ENCODE measurements at places on chromosomes 5 and 9.

DNA sequence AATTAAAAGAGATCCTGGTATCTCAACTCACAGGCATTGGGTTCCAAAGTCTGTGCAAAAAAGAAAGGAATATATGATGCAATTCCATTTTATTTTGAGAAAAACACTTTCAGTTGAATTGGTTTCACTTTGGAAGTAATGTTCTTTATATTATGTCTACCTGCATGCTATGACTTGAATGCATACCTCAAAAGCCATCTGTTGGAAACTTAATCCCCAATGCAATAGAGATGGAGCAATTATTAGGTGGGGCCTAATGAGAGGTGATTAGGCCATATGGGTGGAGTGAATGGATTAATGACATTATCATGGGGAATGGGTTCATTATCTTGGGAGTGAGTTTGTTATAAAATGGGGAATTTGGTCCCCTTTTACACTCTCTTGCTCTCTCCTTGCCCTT is 293.3 kb downstream of the CSNK1G3 start:
- no peak for DNase-seq

- no peak for DNase-seq
Observed at GRCh38 chr5:95962785-95963184, 1.1 kb upstream of the ELL2 start.

DNA sequence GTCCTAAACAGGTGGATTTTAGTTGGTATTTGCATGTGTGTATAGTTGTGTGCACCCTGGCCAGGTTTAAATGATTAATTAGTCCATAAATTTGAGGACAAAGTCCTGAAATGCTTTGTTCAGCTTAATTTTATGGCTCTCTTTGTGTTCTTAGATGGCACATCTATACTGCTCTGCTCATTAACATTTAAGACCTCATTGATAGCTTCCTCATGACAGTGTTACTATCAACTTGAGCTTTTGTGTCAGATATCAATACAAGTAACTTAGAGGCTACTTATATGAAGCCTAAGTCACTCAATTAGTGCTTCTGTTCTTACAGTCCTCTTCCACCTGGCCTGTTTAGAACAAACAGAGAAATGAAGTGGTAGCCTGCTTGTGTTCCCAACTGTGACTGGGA is 240.9 kb downstream of the TRPM3 start:
- no peak for DNase-seq

DNA sequence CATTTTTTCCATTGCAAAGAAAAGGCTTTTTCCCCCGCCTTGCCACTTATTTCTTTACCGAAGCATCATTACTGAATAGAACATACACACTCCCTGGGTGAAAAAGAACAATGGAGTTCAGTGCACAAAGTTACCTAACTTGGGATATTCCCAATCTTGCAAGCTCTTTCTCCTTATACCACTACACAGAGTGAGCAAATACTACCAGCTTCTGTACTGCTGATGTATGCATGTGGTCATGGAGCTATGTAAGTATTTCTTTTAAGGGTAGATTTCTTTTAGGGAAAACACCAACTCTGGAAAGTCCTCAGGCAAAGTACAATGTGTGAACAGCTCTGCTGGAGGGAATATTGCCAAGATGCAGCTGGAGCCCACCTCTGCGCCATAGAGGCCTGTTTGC is 81.1 kb downstream of the AOPEP start:
- no peak for DNase-seq

- no peak for DNase-seq
Observed at GRCh38 chr5:175337680-175338079, 106.3 kb downstream of the DRD1 start.

GRCh38 chr5:178780581-178781498 is 50.4 kb upstream of the ZNF354A start:
- DNase-seq: no peak

Measured in stimulated activated CD4-positive, alpha-beta T cell treated with anti-CD3 and anti-CD28 coated beads, Interleukin-12 subunit alpha, Interleukin-12 subunit beta, amount 100 ng/mL, for 4 hours (primary cell).